ENCODE measurements at places on chromosomes 5 and 9. TPM values are rescaled to one million over a fixed set of nuclear protein-coding genes. Genes with fewer than 3 reads are reported as not detected.

ZNF608 gene
- total RNA-seq, result 27.9 TPM

C9 gene
- 0.27 TPM for total RNA-seq

IFNB1 gene
- total RNA-seq, result not detected

PTGS1 gene
- total RNA-seq, result 14.9 TPM

IL7R gene
- 168 TPM for total RNA-seq

LPAR1 gene
- 23.2 TPM for total RNA-seq

QRFP gene
- total RNA-seq, result not detected

DNA sequence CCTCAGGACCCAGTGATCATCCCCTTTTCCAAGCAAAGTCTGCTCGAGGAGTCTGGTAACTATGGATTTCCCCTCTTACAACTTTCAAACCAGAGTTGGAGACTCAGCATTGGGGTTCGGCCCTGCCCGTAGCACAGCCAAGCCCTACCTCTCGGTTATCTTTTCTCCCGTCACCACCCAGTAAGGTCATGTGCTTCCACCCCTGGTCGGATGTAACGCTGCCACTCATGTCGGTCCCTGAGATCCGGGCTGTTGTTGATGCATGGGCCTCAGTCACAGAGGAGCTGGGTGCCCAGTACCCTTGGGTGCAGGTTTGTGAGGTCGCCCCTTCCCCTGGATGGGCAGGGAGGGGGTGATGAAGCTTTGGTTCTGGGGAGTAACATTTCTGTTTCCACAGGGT lies 1.2 kb downstream of the GALT start:
- no peaks in the 10 kb centered on the region for H3K27me3 ChIP-seq
- peaks cover 29% of the 10 kb centered on the region for H3K36me3 ChIP-seq
- DNase-seq, result no peak

GRCh38 chr9:77832639-77833038 lies 184.5 kb upstream of the GNA14 start:
- no peaks in the 10 kb centered on the region for H3K36me3 ChIP-seq
- no peak for DNase-seq
- H3K4me3 ChIP-seq, result no peak overlapping the region
- no peaks in the 10 kb centered on the region for H3K27me3 ChIP-seq
- H3K27ac ChIP-seq, result no peak overlapping the region

- H3K27me3 ChIP-seq, result no peaks in the 10 kb centered on the region
- H3K4me3 ChIP-seq, result no peak overlapping the region
- no peaks in the 10 kb centered on the region for H3K36me3 ChIP-seq
- DNase-seq, result no peak
- no peak overlapping the region for H3K27ac ChIP-seq
- no peaks in the 10 kb centered on the region for H3K4me1 ChIP-seq
Measured at GRCh38 chr9:21611891-21612290, 129.8 kb upstream of the IFNE start.

GRCh38 chr9:6658628-6659353 lies 13.3 kb upstream of the GLDC start:
- no peak overlapping the region for H3K27ac ChIP-seq
- no peaks in the 10 kb centered on the region for H3K4me1 ChIP-seq
- no peak for DNase-seq
- H3K27me3 ChIP-seq, result no peaks in the 10 kb centered on the region

GRCh38 chr9:127231666-127232065 lies 32.9 kb upstream of the GARNL3 start:
- H3K4me1 ChIP-seq, result no peaks in the 10 kb centered on the region
- H3K36me3 ChIP-seq, result no peaks in the 10 kb centered on the region
- no peak for DNase-seq
- no peak overlapping the region for H3K27ac ChIP-seq
- H3K4me3 ChIP-seq, result no peak overlapping the region
- no peaks in the 10 kb centered on the region for H3K27me3 ChIP-seq

DNA sequence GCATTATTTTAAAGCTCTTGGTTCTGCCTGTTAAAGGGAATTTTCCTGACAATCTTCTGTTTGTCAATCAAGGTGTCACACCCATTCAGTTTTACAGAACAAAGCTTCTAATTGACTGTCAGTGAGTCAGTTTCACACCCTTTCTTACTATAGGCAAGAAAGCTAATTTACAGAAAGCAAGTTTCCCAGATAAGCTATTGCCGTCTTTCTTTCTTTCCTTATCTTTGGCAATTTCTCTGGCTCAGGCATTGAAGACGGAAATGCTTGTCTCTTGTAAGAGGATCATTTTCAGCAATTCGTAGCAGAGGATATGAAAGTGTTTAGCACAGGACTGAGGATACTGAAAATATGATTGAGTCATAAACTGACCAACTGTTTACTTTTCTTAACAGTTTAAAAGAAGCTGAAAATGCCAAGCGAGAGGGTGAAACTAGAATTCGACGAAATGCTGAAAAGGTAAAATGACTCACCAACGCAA lies 27.0 kb downstream of the SPINK5 start:
- no peak overlapping the region for H3K4me3 ChIP-seq
- H3K36me3 ChIP-seq, result no peaks in the 10 kb centered on the region
- H3K27ac ChIP-seq, result peak overlapping the region; percentile 38

- H3K36me3 ChIP-seq, result no peaks in the 10 kb centered on the region
- no peak overlapping the region for H3K4me3 ChIP-seq
- DNase-seq, result no peak
- H3K27me3 ChIP-seq, result peaks cover 14% of the 10 kb centered on the region
- H3K4me1 ChIP-seq, result no peaks in the 10 kb centered on the region
- H3K27ac ChIP-seq, result no peak overlapping the region
Measured at GRCh38 chr9:130555968-130556367, 23.4 kb upstream of the FUBP3 start.

- H3K36me3 ChIP-seq, result no peaks in the 10 kb centered on the region
- H3K4me3 ChIP-seq, result no peak overlapping the region
- H3K4me1 ChIP-seq, result no peaks in the 10 kb centered on the region
- H3K27ac ChIP-seq, result no peak overlapping the region
- peaks cover 7% of the 10 kb centered on the region for H3K27me3 ChIP-seq
Measured at GRCh38 chr9:109244179-109245132, 76.4 kb downstream of the EPB41L4B start.

DNA sequence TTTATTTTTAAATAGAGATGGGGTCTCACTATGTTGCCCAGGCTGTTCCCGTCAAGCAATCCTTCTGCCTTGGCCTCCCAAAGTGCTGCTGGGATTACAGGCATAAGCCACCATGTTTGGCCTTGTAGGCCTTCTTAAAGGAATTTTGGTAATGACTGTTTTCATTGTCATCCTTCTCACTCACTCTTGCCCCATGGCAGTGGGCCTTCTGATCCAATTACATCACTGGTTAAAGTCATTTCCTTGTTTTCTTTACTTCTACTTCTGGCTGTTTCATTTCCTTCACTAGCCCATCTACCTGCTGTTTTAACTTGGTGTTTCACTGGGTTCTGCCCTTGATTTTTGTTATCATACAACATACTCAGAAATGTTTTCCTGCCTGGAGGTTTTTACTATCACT lies 20.1 kb upstream of the NIM1K start:
- no peaks in the 10 kb centered on the region for H3K4me1 ChIP-seq
- no peak overlapping the region for H3K27ac ChIP-seq
- H3K36me3 ChIP-seq, result peaks cover 52% of the 10 kb centered on the region
- no peak overlapping the region for H3K4me3 ChIP-seq
- no peak for DNase-seq
- no peaks in the 10 kb centered on the region for H3K27me3 ChIP-seq

DNA sequence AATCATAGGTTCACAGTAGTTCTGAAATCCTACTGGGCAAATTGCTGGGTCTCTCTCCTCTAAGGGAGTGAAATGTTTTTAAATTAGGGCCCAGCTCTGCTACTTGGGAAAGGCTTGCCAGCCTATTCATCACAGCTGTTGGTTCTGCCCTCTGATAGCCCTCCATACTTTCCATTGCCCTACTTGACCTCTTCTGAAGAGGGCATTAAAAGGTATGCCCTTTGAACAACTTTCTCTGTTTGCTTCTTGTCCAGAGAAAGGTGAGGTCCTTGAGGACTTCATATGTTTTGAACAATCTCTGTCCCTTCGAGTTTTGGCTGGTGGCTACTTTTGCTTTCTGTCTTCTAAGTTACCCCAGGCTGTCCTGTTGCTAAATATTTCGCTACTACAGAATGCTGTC lies 62.3 kb upstream of the JAK2 start:
- H3K36me3 ChIP-seq, result no peaks in the 10 kb centered on the region
- H3K27me3 ChIP-seq, result no peaks in the 10 kb centered on the region
- H3K4me1 ChIP-seq, result peaks cover 9% of the 10 kb centered on the region
- DNase-seq, result no peak
- no peak overlapping the region for H3K27ac ChIP-seq

BRD3 gene
- 35.5 TPM for total RNA-seq

GRCh38 chr5:87347272-87347671 lies 65.5 kb downstream of the CCNH start:
- peaks cover 17% of the 10 kb centered on the region for H3K36me3 ChIP-seq
- no peak overlapping the region for H3K27ac ChIP-seq
- no peak overlapping the region for H3K4me3 ChIP-seq

GRCh38 chr5:83577036-83577636 lies 105.6 kb downstream of the VCAN start:
- no peaks in the 10 kb centered on the region for H3K4me1 ChIP-seq
- no peak overlapping the region for H3K27ac ChIP-seq
- no peaks in the 10 kb centered on the region for H3K27me3 ChIP-seq

DNA sequence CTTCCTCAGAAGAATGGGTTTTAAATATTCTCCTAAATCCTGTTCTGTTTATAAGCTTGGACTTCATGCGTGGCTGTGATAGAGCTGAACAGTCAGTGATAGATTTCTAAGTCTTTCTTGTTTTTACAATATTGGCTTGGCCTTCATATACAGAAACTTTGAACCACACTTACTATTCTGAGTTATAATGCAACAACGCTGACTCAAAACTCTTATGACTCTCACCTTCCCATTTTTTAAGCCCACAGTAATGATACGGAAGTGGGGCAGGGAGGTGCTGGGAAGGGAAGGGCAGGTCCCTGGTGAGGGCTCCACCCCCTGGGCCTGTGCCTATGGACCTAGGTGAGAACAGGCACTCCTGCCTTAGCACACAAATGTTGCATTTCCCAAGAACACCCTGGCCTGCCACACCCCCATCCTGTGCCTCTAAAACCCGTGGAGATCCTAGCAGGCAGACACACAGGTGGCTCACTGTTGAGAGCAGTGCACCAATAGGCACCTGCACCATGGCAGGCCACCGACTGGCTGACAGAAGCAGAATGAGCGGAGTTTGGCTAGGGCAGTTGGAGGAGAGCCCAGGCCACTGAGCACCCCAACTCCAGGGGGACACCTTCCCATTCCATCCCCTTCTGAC lies 376.7 kb downstream of the GABRG2 start:
- DNase-seq, result no peak
- no peaks in the 10 kb centered on the region for H3K36me3 ChIP-seq
- no peak overlapping the region for H3K4me3 ChIP-seq

NEUROG1 gene
- total RNA-seq, result not detected

- DNase-seq, result no peak
- H3K27ac ChIP-seq, result no peak overlapping the region
Measured at GRCh38 chr5:17999858-18000257, 365.6 kb downstream of the TAF11L14 start.

- no peak overlapping the region for H3K27ac ChIP-seq
- no peaks in the 10 kb centered on the region for H3K4me1 ChIP-seq
Measured at GRCh38 chr5:114184006-114184405, 177.9 kb upstream of the KCNN2 start.

DNA sequence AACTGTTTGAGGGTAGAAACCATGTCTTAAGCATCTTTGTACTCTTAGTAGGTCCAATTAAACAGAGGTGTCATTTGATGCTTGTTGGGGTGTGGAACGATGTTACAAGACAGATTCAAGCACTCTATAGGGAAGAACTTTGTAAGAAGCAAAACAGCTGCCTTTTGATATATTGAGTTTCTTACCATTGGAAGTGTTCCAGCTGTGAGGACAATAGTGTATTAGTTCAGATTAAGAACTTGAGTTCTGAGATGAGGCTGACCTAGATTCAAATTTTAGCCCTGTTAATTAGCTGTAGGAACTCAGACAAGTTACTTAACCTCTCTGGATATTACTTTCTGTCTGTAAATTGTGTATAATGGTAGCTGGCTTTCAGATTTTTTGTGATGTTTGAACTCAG lies 19.6 kb upstream of the ZNF462 start:
- H3K36me3 ChIP-seq, result no peaks in the 10 kb centered on the region
- DNase-seq, result no peak
- H3K27ac ChIP-seq, result no peak overlapping the region
- H3K4me1 ChIP-seq, result no peaks in the 10 kb centered on the region
- H3K4me3 ChIP-seq, result no peak overlapping the region

C1QTNF3 gene
- 6.7 TPM for total RNA-seq

TMEFF1 gene
- 0.80 TPM for total RNA-seq

DNA sequence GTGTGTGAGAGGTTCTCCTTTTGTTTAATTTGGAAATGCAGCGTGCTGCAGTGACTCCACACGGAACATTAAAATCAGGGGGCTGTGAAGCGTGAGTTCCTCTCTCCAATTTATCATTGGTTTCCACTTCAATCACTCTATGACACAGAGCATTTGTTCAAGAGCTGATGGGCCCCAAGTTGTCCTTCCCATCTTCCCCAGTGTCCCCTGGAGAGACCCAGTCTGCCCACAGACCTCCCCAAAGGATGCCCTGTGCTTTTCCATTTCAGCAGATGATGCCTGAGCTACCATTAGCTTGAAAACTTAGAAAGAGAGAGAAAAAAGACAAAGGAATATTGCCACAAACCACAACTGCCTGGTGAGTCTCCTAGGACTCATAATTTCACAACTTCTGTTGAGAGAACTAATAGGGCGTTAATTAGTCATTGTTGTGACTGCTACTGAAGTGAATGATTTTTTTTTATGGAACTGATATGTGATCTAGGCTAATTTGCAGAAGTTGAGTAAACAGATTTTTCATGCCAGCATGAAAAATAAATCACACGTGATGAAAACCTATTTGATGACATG lies 772.7 kb downstream of the SEMA5A start:
- no peak for DNase-seq
- no peaks in the 10 kb centered on the region for H3K27me3 ChIP-seq
- no peaks in the 10 kb centered on the region for H3K4me1 ChIP-seq
- no peak overlapping the region for H3K4me3 ChIP-seq
- no peak overlapping the region for H3K27ac ChIP-seq

NUTM2G gene
- not detected for total RNA-seq

DNA sequence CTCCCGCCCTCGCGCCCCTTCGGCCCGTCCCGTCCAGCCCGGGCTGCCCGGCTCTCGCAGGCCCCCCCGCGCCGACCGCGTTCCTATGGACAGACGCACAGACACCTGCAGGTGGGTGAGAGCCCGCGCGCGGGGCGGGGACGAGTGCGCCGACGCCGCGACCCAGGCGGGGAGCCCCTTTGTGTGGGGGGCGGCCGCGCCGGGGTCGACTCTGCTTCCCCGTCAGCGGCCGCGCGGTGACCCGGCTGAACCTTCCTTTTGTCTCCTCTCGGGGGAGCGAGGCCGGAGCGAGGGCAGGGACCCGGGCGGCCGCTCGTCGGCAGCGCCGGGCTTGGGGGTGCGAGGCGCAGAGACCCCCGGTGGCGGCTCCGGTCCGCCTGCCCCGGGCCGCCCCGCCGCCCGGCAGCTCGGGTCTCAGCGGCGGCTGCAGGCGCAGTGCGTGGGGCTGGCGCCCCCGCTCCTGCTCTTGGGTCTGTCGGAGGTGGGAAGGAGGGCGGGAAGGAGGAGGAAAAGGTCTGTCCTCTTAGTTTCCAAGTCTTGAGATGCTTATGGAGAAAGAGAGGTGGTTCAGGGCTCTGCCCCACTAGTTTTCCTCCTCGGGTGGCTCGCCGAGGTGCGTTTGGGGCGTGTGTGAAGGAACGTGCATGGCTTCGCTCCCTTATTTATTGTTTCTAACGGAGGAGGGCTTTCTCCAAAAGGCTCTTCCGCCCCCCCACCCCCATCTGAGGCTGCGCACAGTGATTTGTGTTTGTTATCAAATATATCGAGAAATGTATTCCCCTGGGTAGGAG lies 576 bp downstream of the KIAA1958 start:
- H3K36me3 ChIP-seq, result no peaks in the 10 kb centered on the region
- peak overlapping the region; percentile 79 for H3K27ac ChIP-seq
- no peaks in the 10 kb centered on the region for H3K27me3 ChIP-seq
- peaks cover 14% of the 10 kb centered on the region for H3K4me1 ChIP-seq

All from lower lobe of right lung (tissue), 2 donors.